ENCODE measurements at places on chromosomes 12 and 14.

DNA sequence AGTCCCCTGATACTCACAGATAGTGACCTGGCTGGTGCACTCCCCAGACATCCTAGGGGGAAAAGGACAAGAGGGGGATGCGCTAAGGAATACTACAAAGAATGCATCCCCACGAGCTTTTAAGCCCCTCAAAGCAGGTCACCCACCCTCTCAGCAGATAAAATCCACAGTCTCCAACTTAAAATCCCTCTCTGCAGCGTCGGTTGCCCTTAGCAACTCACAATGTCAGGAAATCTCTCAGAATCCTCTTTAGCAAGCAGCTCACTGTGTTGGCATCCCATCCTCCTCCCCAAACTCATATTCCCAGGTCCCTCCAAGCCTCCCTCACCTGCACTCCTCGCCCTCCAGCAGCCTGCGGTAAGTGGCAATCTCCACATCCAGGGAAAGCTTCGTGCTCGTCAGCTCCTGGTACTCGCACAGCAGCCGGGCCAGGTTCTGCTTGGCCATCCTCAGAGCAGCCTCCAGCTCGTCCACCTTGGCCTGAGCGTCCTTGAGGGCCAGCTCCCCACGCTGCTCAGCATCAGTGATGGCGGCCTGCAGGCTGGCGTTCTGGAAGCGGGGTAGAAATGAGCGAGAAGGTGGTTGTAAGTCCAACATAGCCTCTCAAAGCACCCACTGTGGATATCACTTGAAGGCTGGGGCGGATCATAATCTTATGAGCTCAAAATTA, 5.5 kb upstream of the KRT79 start:
- no peak for DNase-seq

DNA sequence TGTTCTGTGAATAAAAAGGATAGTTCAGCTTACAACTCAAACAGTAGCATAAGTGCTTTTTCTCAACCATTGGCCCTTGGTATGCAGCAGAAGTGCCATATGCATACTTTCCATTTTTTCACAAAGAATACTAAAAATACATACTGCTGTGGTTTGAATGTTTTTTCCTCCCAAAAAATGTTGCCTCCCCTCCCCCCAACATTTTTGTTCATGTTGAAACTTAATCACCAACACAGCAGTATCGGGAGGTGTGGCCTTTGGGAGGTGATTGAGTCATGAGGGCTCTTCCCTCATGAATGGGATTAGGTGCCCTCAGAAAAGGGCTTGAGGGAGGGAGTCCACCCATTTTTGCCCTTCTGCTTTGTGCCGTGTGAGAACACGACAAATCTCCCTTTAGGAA, 198.6 kb downstream of the ESR2 start:
- no peak for DNase-seq

GRCh38 chr12:3326850-3327780, 163.9 kb upstream of the PRMT8 start:
- DNase-seq, result no peak

GRCh38 chr12:59980476-59980875, 384.6 kb downstream of the SLC16A7 start:
- no peak for DNase-seq

- no peak for DNase-seq
Observed at GRCh38 chr12:116313194-116313927, 35.9 kb upstream of the MED13L start.

DNA sequence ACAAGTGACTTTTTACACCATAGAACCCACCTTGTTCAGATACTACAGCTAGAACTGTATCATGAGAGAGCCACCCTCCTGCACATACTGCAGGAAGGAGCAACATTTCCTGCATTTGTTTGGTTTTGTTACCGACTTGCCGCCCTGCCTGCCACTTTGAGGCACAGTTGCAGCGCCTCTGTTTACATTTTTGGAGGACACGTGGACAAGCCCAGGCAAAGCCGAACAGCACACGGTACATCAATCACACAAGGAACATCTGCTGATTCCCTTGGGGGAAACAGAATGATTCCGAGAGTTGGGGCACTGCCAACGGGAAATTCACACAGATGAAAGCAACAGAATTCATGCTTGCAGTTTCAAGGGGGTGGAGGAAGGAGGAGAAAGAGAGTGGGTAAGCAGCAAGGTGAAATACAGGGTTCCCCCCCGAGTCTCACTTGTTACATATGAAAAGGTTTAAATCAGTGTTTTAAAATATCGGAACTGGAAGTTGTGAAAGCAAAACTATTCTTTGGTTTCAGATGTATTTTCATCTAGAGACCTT, 110.7 kb downstream of the BTG1 start:
- DNase-seq, result peak; percentile 11
